Activated naive CD4-positive, alpha-beta T cell treated with anti-CD3 and anti-CD28 coated beads, Interleukin-2, amount 50 U/mL, for 72 hours (primary cell): ENCODE measurements at places on chromosomes 6 and 20.

DNA sequence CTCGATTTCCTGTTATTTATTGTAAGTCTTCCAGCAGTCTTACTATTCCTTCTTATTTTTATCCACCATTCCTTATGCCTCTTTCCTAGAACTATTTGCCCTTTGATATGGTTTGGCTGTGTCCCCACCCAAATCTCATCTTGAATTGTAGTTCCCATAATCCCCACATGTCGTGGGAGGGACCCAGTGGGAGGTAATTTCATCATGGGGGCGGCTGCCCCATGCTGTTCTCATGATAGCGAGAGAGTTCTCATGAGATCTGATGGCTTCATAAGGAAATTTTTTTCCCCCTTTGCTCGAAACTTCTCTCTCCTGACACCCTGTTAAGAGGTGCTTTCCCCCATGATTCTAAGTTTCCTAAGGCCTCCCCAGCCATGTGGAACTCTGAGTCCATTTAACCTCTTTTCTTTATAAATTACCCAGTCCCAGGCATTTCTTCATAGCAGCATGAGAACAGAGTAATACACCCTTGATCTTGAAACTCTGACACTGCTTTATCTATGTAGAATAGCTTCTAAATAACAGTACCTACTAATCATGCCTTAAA lies 48.8 kb downstream of the PLN start:
- DNase-seq, result no peak

DNA sequence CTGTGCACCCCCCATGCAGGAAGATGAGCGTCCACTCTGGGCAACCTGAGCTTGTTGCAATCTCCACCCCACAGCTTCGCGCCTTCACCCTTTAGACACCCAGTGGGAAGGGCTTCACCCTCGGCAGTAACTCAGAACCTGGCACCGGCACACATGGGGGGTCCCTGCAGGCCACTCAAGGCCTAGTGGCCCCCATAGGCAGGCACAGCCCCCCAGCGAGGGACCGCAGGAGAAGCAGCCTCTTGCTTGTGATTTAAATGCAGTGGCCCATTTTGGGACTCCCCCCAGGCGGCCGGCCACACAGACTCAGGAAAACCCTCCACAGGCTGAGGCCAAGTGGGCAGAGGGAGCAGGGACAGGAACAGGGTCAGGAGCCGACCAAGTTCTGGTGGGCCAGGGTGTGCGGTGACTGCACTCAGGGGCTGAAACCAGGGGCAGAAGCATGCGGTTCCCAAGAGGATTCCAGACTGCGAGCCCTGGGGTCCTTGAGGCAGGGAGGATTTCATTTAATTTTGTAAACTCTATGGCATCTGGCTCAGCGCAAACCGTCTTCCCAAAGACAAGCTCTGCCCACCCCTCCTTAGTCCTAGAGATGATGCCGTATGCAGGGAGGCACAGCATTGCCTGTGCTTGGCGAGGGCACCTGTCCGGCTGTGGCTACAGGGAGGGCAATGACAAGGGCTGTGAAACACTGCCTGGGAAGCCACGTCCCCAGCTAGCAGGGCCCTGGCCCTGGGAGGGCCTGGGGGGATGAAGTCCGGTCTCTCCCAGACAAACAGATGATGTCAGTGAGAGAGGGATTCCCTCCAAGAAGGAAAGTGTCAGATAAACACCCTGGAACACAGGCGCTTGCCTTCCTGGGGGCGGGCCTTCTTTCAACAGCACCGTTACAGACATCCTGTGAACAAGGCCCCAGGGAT lies 52.9 kb upstream of the GPR31 start:
- no peak for DNase-seq

GRCh38 chr6:53985366-53985765 lies 125.9 kb upstream of the MLIP start:
- DNase-seq, result no peak

- no peak for DNase-seq
Measured at GRCh38 chr20:48656661-48657211, 171.1 kb downstream of the PREX1 start.

- DNase-seq, result no peak
Measured at GRCh38 chr6:31057426-31058003, 47.2 kb downstream of the MUC22 start.

DNA sequence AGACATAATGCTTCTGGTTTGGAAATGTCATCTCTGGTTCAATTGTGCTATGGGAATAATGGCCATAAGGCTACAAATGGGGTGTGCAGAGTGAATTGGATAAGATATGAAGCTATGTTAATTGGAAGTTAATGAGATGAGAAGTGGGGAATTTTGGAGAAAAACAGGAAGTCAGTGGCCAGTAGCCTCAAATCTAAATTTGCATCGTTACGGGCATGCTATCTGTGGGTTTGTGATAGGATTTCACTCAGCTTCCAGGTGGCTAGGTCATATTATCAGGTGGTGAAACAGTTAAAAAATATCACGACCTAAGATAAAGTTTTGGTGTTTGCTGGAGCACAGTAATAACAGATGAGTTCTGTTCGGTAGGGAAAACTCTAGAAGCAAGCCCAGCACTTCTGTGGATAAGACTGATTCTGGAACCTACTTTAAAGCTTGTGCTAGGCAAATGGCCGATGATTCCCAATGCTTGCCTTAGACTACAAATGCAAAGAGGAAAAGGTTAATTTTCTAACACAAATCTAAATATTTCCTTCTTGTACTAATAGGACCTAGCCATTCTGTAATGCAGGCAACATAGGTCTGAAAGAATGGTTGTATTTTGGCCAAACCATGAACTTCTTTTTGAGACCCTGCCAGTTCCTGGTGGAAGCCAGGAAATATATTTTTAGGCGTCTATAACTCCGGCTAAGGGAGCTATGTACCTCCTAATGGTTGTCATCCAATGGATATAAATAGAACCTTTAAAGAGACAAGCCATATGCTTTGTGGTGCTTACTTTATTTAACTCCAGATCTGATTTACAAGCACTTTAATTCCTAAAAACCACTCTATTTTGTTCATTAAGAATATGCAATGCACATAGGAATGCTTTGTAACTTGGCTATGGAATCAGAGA lies 111.0 kb downstream of the PLCB1 start:
- DNase-seq, result no peak

GRCh38 chr6:43669050-43669921 lies 18.3 kb downstream of the MRPS18A start:
- no peak for DNase-seq

- DNase-seq, result no peak
Measured at GRCh38 chr6:127146932-127147331, 28.5 kb downstream of the RSPO3 start.
